ENCODE measurements at places on chromosomes 12 and 14. TPM values are rescaled to one million over a fixed set of nuclear protein-coding genes. Genes with fewer than 3 reads are reported as not detected.

Gene ETNK1
- 38.5 TPM for total RNA-seq

Gene ARHGEF40
- total RNA-seq: 86.1 TPM

Gene KRT6B
- not detected for total RNA-seq

Gene RASAL1
- 0.06 TPM for total RNA-seq

Gene GLS2
- 5.4 TPM for total RNA-seq

Gene PITPNM2
- total RNA-seq: 1.1 TPM

Gene PTGES3
- total RNA-seq: 147 TPM

Gene TCL1B
- total RNA-seq: 0.42 TPM

Gene MTRFR
- total RNA-seq: 10.4 TPM

Gene NELL2
- 19.9 TPM for total RNA-seq

Gene CYP27B1
- total RNA-seq: 2.6 TPM

Gene TMEM119
- total RNA-seq: 0.57 TPM

Gene AKAP3
- total RNA-seq: 0.97 TPM

Gene ABCD2
- total RNA-seq: 0.11 TPM

Gene C12orf42
- not detected for total RNA-seq

Gene OR6C2
- total RNA-seq: not detected

Gene CLEC4D
- total RNA-seq: not detected

Gene TMEM30B
- total RNA-seq: not detected

Gene POTEG
- 0.45 TPM for total RNA-seq

Gene KRT1
- not detected for total RNA-seq

Gene SLC6A12
- total RNA-seq: 3.4 TPM

Gene BMAL2
- total RNA-seq: 65.3 TPM

Gene SOAT2
- total RNA-seq: not detected

Gene ANKRD33
- total RNA-seq: not detected

Gene GPD1
- total RNA-seq: not detected

Gene OAS2
- 5.1 TPM for total RNA-seq

Gene LTBP2
- 7.6 TPM for total RNA-seq

Gene SERPINA3
- not detected for total RNA-seq

Gene NDRG2
- 6.3 TPM for total RNA-seq

Gene DPPA3
- total RNA-seq: not detected

Gene PELI2
- total RNA-seq: 7.1 TPM

Gene COCH
- 43.5 TPM for total RNA-seq

Gene TTC6
- 9.3 TPM for total RNA-seq

Gene SOX5
- total RNA-seq: 2.0 TPM

Gene ZNF268
- total RNA-seq: 13.7 TPM

Gene FAR2
- total RNA-seq: 21.9 TPM

Gene PRICKLE1
- total RNA-seq: 2.4 TPM

Gene ARHGAP5
- total RNA-seq: 64.9 TPM

Gene ADAM20
- total RNA-seq: 0.34 TPM

Data from Daoy (cell line).